Liver (tissue), 10 donors: ENCODE measurements at places on chromosomes 16 and 17. TPM values are rescaled to one million over a fixed set of nuclear protein-coding genes. Genes with fewer than 3 reads are reported as not detected.
A peak's percentile ranks its signal among the peaks of the same experiment; 100 is the strongest.

GRCh38 chr17:70535986-70536385 lies 366.7 kb downstream of the KCNJ2 start:
- H3K4me1 ChIP-seq, result no peaks in the 10 kb centered on the region
- no peaks in the 10 kb centered on the region for H3K36me3 ChIP-seq
- no peak for DNase-seq
- no peaks in the 10 kb centered on the region for H3K27me3 ChIP-seq

DNA sequence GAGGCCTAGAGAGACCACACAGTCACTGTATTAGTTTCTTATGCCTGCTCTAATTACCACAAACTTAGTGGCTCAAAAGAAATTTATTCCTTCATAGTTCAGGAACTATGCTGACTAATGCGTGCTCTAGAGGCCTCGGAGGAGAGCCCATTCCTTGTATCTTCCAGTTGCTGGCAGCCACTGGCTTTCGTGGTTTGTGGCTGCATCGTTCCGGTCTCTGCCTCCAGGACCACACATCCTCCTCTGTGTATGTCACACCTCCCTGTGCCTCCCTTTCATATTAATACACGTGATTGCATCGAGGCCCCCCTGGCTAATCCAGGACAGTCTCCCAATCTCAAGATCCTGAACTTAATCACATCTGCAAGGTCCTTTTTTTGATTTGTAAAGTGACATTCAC lies 16.9 kb upstream of the MYLK3 start:
- no peak overlapping the region for H3K4me3 ChIP-seq
- no peaks in the 10 kb centered on the region for H3K4me1 ChIP-seq
- H3K27me3 ChIP-seq, result no peaks in the 10 kb centered on the region
- no peaks in the 10 kb centered on the region for H3K36me3 ChIP-seq

DNA sequence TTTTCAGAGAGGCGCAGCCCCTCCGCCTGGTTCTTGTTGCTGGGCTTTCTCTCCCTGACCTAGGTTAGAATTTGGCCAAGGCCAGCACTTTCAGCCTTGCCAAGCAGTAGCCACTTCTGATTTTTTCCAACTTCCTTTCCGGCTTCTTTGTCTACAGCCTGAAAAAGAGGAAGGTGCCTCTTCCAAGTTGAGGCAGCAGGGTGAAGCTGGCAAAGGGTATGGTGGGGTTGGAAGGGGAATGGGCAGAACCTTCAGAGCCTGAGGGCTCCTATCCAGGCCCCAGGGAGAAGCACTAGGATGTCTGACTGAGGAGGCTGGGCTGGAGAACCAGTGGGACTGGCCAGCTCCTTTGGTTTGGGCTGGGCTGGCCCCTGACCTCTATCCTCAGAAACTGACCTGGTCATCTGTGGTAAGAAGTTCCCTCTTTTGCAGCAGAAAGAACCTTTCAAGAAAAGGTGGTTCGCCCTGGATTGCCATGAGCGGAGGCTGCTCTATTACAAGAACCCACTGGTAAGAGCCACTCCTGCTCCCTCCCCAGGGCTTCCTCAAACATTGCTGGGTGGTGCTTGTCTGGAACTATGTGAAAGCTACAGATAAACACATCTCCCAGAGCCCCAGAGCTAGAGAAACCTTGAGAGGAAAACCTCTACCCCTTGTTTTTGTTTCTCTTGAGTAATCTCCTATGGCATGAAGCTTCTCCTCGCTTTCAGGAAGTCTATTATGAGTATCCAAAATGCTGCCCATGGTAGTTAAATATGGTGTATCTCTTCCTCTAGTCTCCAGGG lies 16.6 kb upstream of the RNF135 start:
- no peaks in the 10 kb centered on the region for H3K36me3 ChIP-seq
- peak overlapping the region; percentile 40 for H3K27ac ChIP-seq
- H3K4me3 ChIP-seq, result no peak overlapping the region
- no peak for DNase-seq

DNA sequence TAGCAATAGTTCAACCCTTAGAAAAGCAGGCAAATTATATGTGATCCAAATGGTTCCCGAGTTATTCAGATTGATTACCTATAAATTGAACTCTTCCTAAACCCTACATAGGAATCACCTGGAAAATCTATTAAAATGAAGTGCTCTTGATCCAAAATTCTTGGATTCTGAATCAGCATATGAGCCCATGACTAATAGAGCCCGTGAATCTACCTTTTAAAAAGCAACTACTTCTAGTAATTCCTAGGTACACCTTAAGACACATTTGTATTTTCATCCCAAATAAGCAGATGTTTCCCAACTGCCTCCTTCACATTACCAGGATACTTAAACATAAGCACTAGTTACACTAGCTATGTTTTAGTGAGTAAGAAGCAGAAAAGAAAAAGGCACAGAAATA lies 1171.0 kb upstream of the GOT2 start:
- H3K27ac ChIP-seq, result no peak overlapping the region
- no peaks in the 10 kb centered on the region for H3K36me3 ChIP-seq
- H3K4me3 ChIP-seq, result no peak overlapping the region
- no peak for DNase-seq
- no peaks in the 10 kb centered on the region for H3K4me1 ChIP-seq

- H3K27me3 ChIP-seq, result no peaks in the 10 kb centered on the region
- DNase-seq, result no peak
- no peaks in the 10 kb centered on the region for H3K4me1 ChIP-seq
- H3K36me3 ChIP-seq, result no peaks in the 10 kb centered on the region
- H3K27ac ChIP-seq, result no peak overlapping the region
Observed at GRCh38 chr16:87133966-87134627, 183.1 kb downstream of the C16orf95 start.

TCAP gene
- 0.14 TPM for total RNA-seq

FMNL1 gene
- total RNA-seq, result 7.4 TPM

SGSM2 gene
- total RNA-seq, result 12.4 TPM

KRT37 gene
- total RNA-seq, result not detected

GAST gene
- total RNA-seq, result not detected

CDK5RAP3 gene
- 120 TPM for total RNA-seq
